ENCODE measurements at places on chromosomes 5 and 9. TPM values are rescaled to one million over a fixed set of nuclear protein-coding genes. Genes with fewer than 3 reads are reported as not detected.

DNA sequence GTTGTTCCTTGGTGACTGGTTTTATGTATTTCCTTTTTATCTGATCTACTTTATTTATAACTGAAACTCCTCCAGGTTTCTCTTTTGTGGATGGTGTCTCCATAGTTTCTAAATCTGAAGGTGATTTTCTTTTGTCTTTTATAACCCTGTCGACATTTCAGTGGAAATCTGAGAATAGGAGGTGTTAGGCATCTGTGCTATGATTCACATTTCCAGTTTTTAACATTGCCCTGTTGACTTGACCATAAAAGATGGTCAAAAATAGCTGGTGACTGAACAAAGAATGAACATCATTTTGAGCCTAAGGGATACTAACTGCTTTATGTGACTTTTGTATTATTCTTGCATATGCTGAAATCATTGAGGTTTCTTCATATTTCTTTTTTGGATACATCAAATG lies 190.5 kb downstream of the PCSK1 start:
- DNase-seq = no peak

DNA sequence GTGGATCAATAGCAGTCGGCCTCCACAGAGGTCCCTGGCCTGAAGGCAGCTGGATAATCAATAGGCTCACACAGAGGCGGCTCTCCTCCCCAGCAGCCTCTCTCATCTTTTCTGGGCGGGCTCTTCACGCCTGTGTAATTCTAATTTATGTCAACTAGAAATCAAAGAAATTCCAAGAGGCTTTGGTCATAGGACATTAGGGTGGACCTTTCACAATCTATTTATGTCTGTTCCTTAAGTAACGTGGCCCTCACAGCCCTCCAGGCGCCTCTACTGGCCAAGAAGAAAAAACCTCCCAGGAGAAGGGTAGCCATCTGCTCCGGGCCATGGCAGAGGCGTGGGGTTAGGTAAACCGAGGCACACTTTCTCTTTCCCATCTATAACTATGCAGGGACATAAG lies 205.1 kb upstream of the EFNA5 start:
- DNase-seq = peak; percentile 33

- no peak for DNase-seq
These were observed 388.3 kb downstream of the ARRDC3 start for GRCh38 chr5:90994796-90995195.

DNA sequence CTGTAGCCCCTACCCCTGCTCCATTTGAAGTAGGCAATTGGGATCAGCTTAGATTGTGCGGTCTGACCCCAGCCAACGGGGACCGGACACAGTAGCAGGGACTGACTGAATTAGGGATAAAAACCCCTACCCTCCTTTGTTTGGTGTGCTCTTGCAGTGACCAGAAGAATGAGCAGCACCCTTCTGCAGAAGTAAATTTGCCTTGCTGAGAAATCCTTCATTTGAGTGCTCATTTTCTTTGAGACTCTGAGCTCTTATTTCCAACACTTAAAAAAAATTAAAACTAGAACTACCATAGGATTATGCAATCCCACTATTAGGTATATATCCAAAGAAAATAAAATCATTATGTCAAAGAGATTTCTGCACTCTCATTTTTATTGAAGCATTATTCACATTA lies 560.0 kb downstream of the CDH12 start:
- no peak for DNase-seq

DNA sequence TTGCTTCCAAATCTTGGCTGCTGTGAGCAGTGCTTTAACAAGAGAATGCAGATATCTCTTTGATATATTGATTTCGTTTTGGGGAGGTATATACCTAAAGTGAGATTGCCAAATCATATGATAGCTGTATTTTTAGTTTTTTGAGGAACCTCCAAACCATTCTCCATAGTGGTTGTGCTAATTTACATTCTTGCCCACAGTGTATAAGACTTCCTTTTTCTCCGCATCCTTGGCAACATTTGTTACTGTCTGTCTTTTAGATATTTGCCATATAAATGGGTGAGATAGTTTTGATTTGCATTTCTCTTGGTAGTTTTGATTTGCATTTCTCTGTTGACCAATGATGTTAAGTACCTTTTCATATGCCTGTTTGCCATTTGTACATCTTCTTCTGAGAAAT lies 10.0 kb upstream of the PLK2 start:
- DNase-seq = no peak

DNA sequence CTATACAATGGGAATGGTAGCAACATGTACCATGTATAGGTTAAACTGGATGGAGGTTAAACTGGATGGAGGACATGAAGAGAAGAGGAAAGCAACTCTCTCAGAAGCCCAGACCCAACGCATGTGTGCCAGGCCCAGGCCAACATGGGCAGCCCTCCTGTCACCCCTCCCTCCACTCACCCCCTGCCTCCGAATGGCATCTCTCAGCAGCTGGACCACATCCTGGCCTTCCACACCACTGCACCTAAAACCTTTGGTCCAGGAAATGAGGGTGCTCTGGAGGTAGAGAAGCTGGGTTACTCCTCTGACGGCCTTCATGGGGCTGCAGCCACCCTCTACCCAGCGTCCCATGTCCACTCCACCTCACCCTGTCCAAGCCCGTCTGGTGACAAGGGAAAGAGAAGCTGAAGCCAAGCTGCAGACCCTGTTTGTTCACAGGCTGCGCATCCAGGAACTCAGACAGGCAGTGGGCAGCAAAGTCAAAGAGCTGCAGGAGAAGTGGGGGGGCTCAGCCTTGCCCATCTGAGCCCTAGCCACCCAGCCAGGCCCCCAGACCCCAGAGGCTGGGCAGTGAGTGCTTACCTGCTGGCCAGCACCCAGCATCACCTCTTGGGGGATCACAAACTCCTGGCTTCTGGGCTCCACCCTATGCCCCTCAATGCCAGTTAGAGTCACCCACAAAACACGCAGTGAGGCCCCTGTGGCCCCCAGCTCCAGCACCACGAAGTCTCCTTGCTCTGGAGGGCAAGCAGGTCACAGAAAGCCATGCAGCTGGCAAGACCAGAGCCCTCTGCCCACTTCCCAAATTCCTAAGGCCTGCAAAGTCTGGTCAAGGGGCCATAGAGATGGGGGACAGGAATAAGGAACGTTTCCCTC lies 8.5 kb downstream of the HK3 start:
- DNase-seq = no peak

GRCh38 chr5:453725-454481 lies 10.9 kb downstream of the EXOC3 start:
- no peak for DNase-seq

- DNase-seq = no peak
These were observed 383.3 kb upstream of the SLC30A5 start for GRCh38 chr5:68710514-68710913.

GRCh38 chr9:84862810-84863287 lies 193.3 kb downstream of the NTRK2 start:
- DNase-seq = peak; percentile 86

DNA sequence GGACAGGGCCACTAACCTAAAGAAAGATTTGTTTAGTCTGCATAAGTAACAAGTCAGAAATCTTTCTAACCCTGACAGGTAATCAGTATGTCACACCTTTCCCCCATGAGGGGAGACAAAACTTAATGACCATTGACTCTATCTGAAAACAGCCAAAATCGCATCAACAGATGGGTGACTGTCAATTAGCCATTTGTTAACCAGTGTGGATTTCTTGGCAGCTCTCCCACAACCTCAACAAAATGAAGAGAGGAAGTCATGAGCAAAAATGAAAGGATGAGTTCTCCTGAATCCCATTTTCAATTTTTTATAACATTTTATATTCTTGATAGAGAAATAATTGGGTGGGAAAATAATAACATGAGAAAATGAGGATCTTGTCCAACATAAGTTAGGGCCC lies 84.6 kb upstream of the SNX2 start:
- no peak for DNase-seq

DNA sequence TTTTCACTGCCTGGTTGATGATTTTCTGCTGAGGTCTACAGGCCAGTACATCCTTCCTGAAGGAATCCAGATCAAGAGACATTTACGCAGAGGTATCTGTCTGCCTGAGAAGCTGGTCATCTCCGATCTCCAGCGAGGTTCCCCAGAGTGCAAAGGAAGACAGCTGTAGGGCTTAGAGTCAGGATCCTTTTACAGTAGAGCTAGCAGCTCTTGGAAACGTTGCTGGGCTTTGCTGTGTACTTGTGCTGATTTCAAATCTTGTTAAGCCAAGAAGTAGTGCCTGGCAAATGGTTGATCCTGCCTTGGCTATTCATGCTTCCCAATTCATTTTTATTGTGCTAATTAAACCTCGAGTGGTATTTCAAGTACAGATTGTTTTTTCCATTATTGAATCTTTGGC lies 48.9 kb downstream of the NTRK2 start:
- DNase-seq = peak; percentile 61

- no peak for DNase-seq
These were observed 210.1 kb downstream of the CD180 start for GRCh38 chr5:66986534-66986933.

- no peak for DNase-seq
These were observed 32.8 kb downstream of the PCDH1 start for GRCh38 chr5:141845371-141845851.

GRCh38 chr5:118703241-118703640 lies 285.1 kb downstream of the DTWD2 start:
- DNase-seq = no peak

- DNase-seq = no peak
These were observed 317.4 kb downstream of the MCTP1 start for GRCh38 chr5:94967525-94967924.

DNA sequence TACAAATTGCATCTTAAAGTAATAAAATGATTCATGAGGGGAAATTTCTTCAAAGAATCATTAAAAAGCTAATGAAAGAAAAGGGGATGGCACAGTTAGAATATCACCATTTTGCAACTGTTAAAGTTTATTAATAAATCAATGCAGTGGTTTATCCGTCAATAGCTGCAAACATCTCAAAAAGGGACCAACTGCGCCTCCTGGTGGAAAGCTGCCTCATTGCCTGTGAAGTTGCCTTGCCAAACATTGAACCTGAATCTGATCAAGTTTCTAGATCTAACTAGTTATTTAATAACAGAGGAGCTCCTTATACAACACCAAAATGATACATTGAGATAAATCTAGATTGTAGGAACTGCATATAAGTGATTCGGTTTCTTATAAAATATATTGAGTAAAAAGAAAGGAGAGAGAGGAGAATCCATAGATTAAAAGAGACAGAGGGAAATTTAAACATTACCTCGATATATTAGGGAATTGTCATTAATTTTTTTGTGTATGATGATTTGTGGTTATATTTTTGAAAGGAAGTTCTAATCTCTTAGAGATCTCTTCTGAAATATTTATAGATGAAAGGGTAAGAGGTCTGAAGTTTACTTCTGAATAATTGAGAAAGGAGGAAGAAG lies 6.9 kb upstream of the NDUFB6 start:
- DNase-seq = peak; percentile 57

GRCh38 chr5:156815988-156816599 lies 34.0 kb upstream of the PPP1R2B start:
- DNase-seq = peak; percentile 11

DNA sequence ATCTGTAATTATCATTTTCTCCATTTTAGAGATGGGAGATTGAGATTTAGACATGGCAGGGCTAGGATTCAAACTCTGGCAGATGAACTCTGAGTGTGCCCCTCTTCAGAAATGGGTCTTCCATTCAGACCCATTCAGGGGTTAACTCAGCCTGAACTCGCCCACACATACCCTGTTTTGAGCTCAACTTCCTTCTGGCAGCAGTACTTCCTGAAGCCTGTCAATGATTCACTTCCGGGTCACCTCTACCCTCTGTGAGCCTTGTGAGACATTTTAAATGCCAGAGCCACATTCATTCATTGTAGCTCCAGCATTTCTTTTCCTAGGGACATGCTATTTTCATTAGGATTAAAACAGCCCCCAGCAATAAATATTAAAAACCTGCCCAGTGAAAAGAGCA lies 209.3 kb upstream of the SLC24A2 start:
- DNase-seq = no peak

- DNase-seq = no peak
These were observed 258.3 kb upstream of the NR4A3 start for GRCh38 chr9:99563364-99563763.

- DNase-seq = peak; percentile 2
These were observed 1686.5 kb upstream of the ACO1 start for GRCh38 chr9:30697958-30698357.

DNA sequence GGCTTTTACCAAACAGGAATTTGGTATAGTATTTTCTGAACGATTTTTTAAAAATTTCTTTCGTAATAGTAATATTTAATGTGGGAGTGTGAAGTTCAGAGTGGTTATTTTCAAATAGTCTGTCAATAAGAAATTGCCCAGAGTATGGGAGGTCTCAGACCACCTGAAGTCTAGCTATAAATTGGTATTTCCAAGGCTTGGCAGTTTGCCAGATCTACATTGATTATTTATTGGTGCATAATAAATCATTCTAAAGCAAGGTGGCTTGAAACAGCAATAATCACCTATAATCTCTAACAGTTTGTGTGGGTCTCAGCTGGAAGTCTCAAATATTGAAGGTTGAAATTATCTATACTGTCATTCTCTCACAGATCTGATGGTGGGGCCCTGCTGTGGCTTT lies 118.5 kb downstream of the PRR16 start:
- DNase-seq = no peak

DNA sequence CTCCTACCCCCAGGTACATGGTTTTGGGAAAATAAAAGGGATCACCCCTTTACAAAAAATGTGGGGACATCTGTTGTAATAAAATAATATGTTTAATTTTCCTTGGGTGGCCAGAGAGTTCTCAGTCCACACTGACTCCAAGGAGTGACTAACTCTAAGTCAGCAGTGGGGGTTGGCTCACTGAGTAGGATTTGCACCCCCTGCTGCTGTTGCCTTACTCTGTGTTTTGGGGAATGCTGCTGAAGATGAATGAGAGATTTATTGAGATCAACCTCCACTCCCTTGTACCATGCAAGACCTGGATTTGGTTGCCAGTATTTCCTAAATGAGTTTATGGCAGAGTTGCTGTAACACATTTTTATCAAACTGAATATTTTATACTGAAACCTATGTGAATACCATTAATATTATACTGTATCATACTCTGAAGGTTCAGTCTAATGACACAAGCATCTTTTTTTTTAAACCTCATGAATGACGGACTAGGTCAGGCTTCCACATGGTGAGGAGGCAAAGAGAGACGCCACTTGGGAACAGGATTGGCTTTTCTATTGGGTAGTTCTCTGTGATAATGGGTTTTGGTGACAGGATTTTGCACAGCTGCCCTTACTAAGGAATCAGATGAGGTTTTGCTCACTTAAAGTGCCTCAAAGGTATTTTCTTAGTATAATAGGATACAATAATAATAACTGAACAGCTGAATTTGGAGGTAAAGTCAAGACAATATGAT lies 121.3 kb upstream of the OSMR start:
- no peak for DNase-seq

- DNase-seq = peak; percentile 97
These were observed 414.1 kb downstream of the ARHGEF28 start for GRCh38 chr5:74040065-74040551.

GRCh38 chr5:99866740-99867139 lies 668.4 kb upstream of the FAM174A start:
- peak; percentile 28 for DNase-seq

The SPATA31A3 gene
- total RNA-seq = 2.2 TPM

The STPG3 gene
- total RNA-seq = 1.9 TPM

The FUT7 gene
- total RNA-seq = 0.96 TPM

The HAVCR2 gene
- 19.7 TPM for total RNA-seq

The PCDHGA6 gene
- 7.2 TPM for total RNA-seq

The MLANA gene
- 1.2 TPM for total RNA-seq

The GRXCR2 gene
- total RNA-seq = not detected

The PCDHA1 gene
- total RNA-seq = 5.3 TPM

The THBS4 gene
- not detected for total RNA-seq

The SHISAL2B gene
- total RNA-seq = not detected
